ENCODE measurements at places on chromosomes 4 and X.

GRCh38 chrX:154486396-154487207, at the start of gene UBL4A:
TSS of gene UBL4A (minus strand) at chrX:154486615. CDS start at chrX:154486584, 31 bp downstream.
- DNase-seq, result peak; percentile 62

GRCh38 chrX:35890699-35891098, 28.8 kb upstream of the CFAP47 start:
- DNase-seq, result no peak

- DNase-seq, result no peak
These were observed 5.1 kb upstream of the FAT1 start for GRCh38 chr4:186728631-186729271.

DNA sequence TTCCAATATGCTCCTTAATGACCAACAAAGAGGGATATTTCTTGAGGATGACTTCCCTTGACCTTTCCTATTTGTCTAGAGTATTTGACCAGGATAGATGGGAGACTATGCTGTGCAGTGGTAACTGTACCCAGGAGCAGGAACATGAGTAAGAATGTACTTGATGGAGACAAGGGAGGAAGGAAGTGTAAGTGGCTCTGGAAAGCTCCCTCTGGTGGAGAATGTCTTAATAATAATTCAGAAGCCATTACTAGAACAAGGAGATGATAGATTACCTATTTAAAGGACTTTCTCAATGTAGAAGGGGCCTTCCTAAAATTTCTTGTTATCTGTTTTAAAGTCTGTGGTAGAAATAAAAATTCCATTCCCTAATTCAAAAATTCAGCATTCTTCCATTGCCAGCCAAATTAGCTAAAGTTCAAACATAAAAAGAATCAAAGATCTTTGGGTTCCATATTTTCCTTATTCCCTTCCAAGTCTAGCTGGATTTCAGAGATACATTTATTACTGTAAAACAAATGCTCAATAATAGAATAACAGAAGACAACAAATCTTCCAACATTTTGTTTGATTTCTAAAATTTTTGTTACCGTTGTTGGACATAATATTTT, 83.8 kb downstream of the GRID2 start:
- DNase-seq, result no peak

DNA sequence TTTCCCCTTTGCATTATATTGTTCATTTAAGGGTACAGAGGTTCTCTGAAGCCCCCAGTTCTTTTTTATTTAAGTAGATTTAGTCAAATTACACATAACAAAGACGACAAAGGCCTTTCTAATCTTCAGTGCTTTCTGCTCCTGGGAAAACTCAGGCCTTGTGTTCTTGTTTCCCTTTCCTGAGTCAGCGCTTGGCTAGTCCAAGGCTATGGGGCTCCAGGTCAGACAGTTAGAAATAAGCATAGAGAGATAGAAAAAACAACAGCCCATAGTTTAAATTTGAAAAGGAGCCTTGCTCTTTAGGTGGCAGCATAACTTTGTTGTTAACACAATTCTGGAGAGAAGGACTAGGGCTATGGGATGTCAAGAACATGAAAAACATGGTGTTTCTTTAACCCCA, 97.3 kb downstream of the PPP1R2C start:
- DNase-seq, result no peak

DNA sequence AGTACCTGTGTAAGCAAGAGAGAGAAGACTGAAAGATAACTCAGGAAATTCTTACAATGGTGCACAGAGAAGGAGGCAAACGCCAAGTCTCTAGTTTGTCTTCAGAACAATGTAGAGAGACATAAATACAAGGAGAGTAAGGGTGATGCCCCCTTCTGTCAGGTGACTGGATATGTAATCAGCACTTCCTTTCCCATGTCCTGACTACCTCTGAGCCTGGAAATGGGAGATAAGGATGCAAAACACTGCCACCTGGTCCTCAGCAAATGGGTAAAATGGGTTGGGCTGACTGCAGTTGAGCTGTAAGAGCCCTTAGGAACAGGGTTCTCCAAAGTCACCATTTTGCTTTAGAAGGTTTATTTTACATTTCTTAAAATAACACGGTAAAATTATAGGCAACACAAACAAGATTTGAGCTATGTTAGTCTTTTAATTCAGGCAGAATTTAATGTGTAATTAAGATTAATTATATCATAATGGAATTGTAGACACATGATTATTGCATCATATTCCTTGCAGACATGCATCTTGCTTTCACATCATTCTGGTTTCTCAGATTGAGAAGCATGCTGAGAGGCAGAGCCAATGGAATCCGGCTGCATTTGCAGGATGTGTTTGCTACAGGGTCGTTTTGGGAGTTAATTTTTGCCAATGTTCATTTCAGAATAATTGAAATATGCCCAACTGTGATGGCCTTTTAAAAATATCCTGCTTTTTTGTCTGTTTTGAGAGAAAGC, 37.2 kb upstream of the ARX start:
- no peak for DNase-seq

- no peak for DNase-seq
These were observed 206.1 kb downstream of the TBCK start for GRCh38 chr4:106109929-106110328.

- DNase-seq, result no peak
These were observed 5.7 kb downstream of the SMIM20 start for GRCh38 chr4:25919676-25920075.

GRCh38 chrX:36019125-36019524, 99.6 kb downstream of the CFAP47 start:
- no peak for DNase-seq

- no peak for DNase-seq
These were observed 44.8 kb downstream of the CLCN3 start for GRCh38 chr4:169665046-169665737.

GRCh38 chr4:149793459-149793858, 22.2 kb downstream of the IQCM start:
- DNase-seq, result no peak
